Stimulated activated CD4-positive, alpha-beta T cell treated with anti-CD3 and anti-CD28 coated beads, Interleukin-12 subunit alpha, Interleukin-12 subunit beta, amount 100 ng/mL, for 4 hours (primary cell): ENCODE measurements at places on chromosomes 2 and 18.

DNA sequence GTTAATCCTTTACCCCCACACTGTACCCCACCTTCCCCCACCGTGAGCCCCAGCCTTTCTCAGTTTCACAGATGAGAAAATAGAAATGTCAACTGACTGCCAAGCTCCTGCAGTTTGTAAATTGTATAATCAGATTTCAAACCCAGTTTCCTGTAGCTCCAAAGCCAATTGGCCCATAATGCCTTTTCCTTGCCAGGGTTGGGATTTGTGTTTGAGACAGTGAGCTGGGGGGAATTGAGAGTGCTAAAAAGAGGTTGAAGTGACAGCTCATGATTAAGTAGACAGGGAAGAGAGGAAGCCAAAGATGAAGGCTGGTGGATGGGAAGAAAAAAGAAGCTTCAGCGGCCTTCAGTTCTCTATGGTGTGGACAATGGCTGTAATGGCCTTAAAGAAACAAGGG is 10.7 kb downstream of the OSBPL6 start:
- no peak for DNase-seq

DNA sequence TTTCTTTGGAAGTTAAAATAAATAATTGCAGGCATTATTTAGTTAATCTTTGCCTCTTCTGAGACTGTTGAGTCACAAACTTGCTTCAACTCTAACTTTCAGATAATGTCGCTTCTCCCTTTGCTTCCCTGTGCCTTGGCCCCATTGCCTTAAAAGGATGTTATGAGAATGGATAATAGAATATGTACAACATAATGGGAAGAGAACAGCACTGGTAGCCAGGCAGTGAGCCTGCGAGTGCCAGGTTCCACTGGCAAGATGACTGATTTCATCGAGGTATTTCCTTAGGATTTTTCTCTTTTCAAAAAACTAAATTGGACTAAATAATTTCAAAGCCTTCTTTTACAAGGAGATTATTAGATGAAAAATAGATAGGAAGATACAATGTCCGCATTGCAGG is 420.9 kb downstream of the TGIF1 start:
- no peak for DNase-seq

DNA sequence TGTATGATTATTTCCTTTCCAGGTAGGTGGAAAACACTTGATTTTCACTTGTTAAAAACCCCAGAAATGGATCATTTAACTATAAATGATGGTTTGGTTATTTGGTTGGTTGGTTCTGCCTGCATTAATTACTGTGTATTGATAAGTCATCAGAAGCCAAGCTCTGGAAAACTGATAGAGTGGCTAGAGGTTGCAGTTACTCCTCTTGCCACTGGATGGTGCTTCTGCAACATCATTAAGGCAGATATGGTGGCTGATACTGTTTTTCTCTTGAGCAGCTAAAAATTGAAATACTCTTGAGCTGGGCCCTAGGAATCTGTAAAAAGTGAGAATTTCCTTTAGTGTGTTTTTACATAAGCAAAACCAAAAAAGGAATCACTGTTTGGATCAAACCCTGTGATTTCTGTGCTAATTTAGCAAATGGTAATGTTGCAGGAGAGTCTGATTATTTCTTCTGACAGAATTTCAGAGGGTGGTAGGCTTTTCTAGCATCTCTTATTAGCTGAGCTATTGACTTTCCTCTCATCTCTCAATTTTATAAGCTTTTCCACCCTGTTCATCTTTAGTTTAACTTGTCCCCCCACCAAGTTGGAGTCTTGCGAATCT is 54.3 kb downstream of the RAB10 start:
- no peak for DNase-seq

- no peak for DNase-seq
Measured at GRCh38 chr18:58896268-58896667, 31.6 kb downstream of the ZNF532 start.
